ENCODE measurements at places on chromosomes 5 and 9. TPM values are rescaled to one million over a fixed set of nuclear protein-coding genes. Genes with fewer than 3 reads are reported as not detected.

GALNT10 gene
- 19.4 TPM for total RNA-seq

TOMM5 gene
- 95.4 TPM for total RNA-seq

BHMT gene
- total RNA-seq = 11.6 TPM

PHYHD1 gene
- 16.8 TPM for total RNA-seq

CDKN2A gene
- total RNA-seq = 0.85 TPM

SPOCK1 gene
- total RNA-seq = 8.9 TPM

CDH9 gene
- 0.53 TPM for total RNA-seq

SMIM33 gene
- total RNA-seq = not detected

TAF11L12 gene
- total RNA-seq = not detected

FOXD4L6 gene
- not detected for total RNA-seq

C1QTNF3 gene
- total RNA-seq = 87.9 TPM

OLFM1 gene
- total RNA-seq = 21.8 TPM

DBN1 gene
- 53.9 TPM for total RNA-seq

MOCS2 gene
- total RNA-seq = 43.5 TPM

CDC42SE2 gene
- 45.5 TPM for total RNA-seq

TMOD1 gene
- 9.3 TPM for total RNA-seq

PCDHB9 gene
- total RNA-seq = 2.4 TPM

PROB1 gene
- 1.4 TPM for total RNA-seq

CMBL gene
- 17.2 TPM for total RNA-seq

DOK3 gene
- total RNA-seq = 2.9 TPM

BARX1 gene
- total RNA-seq = not detected

BTNL3 gene
- total RNA-seq = not detected

PCDHB8 gene
- total RNA-seq = 1.6 TPM

SPATA31A5 gene
- not detected for total RNA-seq

CBY3 gene
- not detected for total RNA-seq

PCDHB3 gene
- 4.6 TPM for total RNA-seq

SLC1A1 gene
- total RNA-seq = 6.9 TPM

SPINK6 gene
- total RNA-seq = not detected

F2RL2 gene
- 2.1 TPM for total RNA-seq

GPR21 gene
- total RNA-seq = 7.7 TPM

RIOK2 gene
- total RNA-seq = 38.8 TPM

LECT2 gene
- not detected for total RNA-seq

COL23A1 gene
- 0.90 TPM for total RNA-seq

FBXW11 gene
- total RNA-seq = 81.3 TPM

SEMA6A gene
- total RNA-seq = 54.0 TPM

PRDM9 gene
- not detected for total RNA-seq

FREM1 gene
- total RNA-seq = 53.2 TPM

LVRN gene
- total RNA-seq = 2.8 TPM

SLC6A18 gene
- not detected for total RNA-seq

GARIN3 gene
- not detected for total RNA-seq

SH3RF2 gene
- total RNA-seq = 1.0 TPM

RGS7BP gene
- total RNA-seq = 4.3 TPM

All from urinary bladder (tissue), 4 donors.